ENCODE measurements at places on chromosomes 11 and 22.

DNA sequence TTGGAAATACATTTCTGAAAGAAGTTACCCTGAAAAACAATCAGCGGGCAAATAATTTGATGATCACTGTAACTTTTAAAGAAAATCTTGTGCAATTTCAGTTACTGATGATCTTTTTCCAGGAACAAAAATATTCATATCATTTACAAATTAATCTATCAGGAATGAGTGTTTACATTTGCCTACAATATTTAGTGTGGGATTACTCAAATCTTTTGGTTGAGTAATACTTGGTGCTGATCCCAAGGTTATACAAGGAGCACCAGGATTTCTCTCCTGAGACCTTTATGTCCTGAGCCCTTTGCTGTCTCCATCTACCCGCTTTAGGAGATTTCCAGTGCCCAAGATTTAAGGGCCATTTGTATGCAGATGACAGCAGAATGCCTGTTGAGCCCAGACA is 116.1 kb downstream of the ATXN10 start:
- no peak for DNase-seq

DNA sequence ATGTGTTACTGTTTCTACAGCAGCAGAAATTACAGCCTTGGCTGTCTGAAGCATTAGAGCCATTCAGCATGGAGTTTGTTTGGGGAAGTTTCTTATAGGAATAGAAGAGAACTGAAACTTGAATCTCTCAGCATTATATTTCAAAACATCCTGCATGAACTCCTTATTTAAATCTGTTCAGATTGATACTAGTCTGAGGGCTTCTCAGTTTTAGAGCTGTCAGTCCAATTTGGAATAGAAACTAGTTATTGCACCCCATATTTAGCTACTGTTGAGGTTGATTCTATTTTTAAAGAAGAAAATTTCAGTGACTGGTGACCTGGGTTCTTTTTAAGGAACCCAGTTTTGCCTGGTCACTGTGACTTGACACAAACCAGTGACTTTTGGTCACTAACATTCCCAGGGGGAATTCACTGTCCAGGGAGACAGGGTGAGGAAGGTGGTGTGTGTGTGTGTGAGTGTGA is 126.0 kb upstream of the TTC12 start:
- DNase-seq, result no peak

DNA sequence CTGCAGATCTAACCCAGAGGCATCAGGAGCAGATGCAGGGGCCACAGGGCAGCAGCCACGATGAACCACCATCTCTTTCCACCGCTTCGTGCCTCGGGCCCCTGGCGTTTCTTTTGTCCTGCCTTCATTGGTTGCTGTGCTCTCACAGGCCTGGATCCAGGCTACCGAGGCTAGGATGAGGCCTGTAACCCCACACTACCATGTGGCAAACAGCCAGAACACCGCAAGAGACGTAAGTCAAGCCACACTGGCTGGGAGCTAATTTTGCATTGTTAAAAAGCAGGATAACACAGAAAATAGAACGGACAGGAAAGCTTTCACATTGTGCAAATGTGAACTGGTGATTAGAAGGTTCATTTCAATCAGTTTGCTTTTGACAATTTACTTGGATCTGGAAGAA is 15.7 kb upstream of the ARFGAP3 start:
- no peak for DNase-seq

DNA sequence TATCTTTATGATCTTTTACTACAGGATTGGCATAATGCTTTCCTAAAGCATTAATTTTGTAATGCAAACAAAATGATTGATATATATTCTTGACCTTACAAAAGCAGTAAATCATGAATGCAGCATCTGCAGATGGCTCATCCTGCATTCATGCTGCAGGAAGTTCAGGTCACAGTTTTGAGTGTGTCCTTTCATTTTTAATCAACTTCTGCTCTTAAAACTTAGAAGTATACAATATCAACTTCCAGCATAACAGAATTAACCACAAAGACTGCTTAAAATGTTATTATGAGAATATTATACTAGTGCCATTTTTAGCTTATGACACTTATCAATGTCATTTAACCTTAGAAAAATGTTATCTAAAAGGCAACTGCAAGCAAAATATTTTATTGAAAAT is 54.0 kb downstream of the SLC36A4 start:
- no peak for DNase-seq

DNA sequence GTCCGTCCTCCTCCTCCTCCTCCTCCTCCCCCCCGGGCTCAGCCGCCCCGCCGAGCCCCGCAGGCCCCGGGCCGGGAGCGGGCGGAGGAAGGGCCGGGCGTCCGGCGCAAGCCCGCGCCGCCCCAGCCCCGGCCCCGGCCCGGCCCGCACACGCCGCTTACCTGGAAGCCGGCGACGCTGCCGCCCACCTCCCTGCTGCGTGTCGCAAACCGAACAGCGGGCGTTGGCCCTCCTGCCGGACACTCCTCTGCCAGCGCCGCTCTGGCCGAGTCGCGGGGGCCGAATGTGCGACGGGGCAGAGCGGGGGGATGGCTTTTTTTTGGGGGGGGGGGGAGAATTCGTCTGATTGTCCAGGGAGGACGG is 1.1 kb downstream of the IGF2 start:
- DNase-seq, result no peak

DNA sequence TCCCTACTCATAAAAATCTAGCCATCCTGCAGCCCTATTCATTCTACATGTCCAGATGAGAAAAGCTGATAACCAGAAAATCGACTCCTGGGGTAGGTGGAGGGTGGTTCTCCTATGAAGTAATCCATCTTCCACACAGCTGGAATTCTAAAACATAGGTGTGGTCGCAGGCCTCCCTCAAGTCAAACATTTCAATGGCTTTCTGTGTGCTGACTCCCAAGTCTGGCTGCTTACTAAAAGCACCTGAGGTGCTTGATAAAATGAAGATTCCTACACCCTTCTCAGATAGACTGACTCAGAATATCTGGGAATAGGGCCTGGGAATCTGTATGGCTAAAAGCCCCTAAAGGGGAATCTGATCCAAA is 26.1 kb downstream of the IRAG1 start:
- no peak for DNase-seq

DNA sequence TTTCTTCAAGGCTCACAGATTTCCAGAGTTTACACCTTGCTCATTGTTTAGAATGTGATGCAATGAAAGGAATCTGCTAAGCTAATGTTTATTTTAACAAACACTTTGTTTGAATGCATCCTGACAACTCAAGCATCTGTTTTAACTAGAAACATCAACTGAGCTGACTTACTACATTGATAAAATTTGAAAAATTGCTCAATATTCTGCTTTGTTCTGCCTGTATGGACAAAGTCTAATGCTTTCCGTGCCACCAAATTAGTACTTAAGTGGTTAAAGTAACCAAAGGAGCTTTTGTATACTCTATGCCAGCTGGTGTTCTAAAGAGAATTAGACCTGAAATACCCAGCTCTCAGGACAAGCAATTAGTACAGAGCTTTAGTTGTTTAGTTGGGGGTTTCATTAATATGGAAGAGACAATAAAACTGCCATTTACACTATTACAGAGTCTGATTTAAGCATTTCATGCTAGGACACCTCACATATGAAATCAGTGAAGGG is 105.2 kb downstream of the MAML2 start:
- no peak for DNase-seq

- no peak for DNase-seq
Observed at GRCh38 chr22:31143537-31143936, 3.2 kb upstream of the PLA2G3 start.

GRCh38 chr11:47355283-47356128 is 3.0 kb upstream of the MYBPC3 start:
- DNase-seq, result no peak

- DNase-seq, result no peak
Observed at GRCh38 chr11:69841859-69842698, 22.9 kb upstream of the FGF3 start.

GRCh38 chr11:1218788-1219445 is 3.9 kb upstream of the MUC5B start:
- peak; percentile 89 for DNase-seq

DNA sequence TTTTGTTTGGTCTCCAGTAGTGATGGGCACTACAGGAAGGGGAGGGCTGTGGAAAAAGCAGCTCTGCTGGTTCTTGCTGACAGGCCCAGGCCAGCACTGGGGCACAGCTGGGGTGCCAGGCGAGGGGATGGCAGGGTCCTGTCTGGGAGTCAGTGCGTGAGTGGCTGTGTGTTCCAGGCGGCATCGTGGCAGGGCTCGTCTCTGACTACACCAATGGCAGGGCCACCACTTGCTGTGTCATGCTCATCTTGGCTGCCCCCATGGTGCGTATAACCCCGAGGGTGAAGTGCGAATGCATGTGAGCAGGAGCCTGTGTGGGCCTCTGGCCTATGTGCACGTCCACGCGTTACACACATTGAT is 20.9 kb downstream of the SLC37A2 start:
- peak; percentile 43 for DNase-seq

DNA sequence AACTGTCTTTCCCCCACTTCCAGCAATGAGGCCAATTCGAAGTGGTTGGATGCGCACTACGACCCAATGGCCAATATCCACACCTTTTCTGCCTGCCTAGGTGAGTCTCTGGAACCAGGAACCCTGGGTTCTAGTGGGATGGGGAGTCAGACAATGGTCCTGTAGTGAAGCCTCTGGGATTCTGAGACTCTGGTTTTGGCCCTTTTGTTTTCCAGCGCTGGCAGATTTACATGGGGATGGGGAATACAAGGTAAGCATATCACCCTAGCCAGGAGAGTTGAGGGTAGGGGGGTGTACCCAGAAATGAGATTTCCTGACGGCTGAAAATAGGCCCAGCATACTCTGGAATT is 530 bp downstream of the BBS1 start:
- no peak for DNase-seq

GRCh38 chr11:44620328-44620725 is 54.9 kb downstream of the CD82 start:
- DNase-seq, result peak; percentile 75

- DNase-seq, result no peak
Observed at GRCh38 chr11:131908316-131908715, 537.9 kb downstream of the NTM start.

DNA sequence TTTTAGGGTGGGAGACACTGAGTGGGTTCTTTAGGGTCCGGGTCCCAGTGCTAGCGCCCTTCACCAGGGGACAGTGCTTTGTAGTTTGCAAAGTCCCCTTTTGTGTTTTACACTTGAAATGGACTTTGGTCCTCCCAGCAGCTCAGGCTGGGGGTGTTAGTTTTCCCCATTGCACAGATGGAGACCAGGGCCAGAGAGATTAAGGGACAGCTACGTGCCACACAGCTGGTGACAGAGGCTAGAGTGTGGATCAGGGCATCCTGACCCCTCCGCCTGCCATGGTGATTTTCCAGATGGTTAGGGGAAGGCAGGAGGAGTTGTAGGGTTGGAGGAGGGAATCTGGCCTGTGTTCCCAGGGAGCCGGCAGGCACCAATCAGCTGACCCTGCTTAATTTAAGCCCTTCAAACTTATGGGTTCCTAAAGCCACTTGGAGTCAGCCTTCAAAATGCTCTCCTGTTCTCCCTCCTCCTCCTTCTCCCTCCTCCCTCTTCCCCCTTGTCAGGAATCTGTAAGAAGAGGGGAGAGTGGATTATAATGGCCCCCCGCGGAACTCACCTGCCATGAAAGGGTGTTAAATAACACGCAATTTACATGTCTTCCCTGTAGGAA is 22.5 kb upstream of the MPPED1 start:
- no peak for DNase-seq

DNA sequence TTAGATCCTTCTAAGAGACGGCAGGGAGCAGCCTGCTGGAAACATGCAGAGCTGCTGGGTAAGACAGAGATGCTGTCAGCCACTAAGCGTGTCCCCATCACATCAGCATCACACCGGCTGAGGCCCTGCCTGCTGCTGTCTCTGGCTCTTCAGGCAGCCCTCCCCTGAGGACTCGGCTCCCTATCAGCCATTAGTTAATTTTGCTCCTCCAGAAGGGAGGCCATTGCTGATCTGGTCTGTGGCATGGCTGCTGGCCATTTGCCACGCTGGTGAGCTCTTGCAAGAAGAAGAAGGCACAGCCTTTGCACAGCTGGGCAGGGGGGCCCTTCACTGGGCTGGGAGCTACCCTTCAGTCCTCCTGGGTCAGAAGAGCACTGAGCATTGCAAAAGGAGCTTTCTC is 131.2 kb upstream of the PARVA start:
- no peak for DNase-seq

DNA sequence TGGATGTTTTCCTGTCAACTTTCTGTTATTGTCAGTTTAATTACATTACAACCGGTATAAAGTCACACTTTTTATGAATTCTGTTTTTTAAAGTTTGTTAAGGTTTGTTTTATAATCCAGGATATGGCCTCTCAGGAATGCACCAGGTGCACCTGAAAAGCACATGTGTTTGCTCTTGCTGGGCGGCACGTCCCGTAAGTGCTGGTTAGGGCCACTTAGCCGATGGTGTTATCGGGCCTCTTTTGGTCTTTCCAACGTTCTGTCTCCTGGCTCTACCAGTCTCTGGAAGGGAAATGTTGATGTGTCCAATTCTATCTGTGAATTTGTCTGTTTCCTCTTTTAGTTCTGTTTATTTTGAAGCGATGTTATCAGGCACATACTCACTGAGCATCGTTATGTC is 695.7 kb downstream of the BRD1 start:
- DNase-seq, result no peak

- DNase-seq, result peak; percentile 73
Observed at GRCh38 chr11:69939551-69940245, 120.5 kb upstream of the FGF3 start.

GRCh38 chr11:133306019-133306418 is 226.3 kb downstream of the OPCML start:
- no peak for DNase-seq

GRCh38 chr11:129769059-129769458 is 46.6 kb upstream of the TMEM45B start:
- no peak for DNase-seq

DNA sequence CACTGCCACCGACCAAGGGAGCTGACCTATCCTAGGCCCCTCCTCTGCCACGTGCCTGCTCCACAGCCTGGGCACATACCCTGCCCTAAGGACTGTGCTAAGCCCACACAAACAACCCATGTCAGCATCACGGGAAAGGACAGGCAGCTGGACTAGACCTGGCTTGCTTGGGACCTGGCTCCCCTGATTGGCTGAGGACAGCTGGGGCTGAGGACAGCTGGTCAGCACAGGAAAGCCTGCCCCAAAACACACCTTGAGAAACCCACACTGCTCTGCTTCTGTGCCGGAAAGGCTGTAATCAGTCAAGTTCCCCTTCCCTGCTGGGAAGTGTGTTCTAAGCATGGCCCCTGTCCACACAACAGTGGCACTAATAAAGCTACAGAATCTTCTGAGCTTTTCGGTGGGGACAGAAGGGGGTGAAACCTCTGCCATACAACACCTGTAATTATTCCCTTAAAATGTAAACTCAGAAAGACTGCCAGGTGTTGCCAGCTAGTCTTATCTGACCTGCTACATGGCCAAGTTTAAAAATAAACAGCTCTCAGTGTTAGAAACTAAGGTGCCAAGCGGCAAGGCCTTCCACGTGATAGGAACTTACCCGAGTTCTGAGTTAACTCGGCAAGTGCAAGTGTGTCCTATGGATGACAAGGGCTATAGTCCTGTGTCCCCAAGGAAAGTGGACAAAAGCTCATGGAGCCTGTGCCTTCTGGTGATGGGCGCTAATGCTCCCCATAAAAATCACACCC is 35.7 kb upstream of the ARFGAP3 start:
- no peak for DNase-seq

- no peak for DNase-seq
Observed at GRCh38 chr11:131514062-131514461, 143.6 kb downstream of the NTM start.

All from chondrocyte (in vitro differentiated cells).